G401 (cell line): ENCODE measurements at places on chromosomes 5 and 9. TPM values are rescaled to one million over a fixed set of nuclear protein-coding genes. Genes with fewer than 3 reads are reported as not detected.

DNA sequence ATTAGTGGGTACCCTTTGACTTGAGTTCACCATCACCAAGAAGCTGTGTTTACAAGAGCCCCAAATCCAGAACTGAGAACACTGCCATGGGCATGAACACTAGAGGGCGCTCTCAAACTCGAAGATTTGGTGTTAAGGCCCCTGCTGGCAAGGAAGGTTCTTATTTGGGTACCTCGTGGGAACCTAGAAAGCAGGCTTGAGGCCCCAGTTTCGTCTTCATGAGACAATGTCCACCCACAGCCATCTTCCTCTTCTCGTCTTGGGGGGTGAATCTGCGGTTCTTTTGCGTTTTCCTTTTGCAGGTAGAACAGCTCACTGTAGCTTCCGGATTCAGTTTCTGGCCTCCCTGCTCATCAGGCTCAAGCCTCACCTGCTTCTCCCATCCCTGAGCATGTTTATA lies 184.0 kb downstream of the SEMA5A start:
- peak; percentile 22 for DNase-seq

- no peak for DNase-seq
These were observed 13.9 kb downstream of the ALDOB start for GRCh38 chr9:101421653-101422065.

GRCh38 chr5:151238303-151238741 lies 14.4 kb upstream of the CCDC69 start:
- DNase-seq, result no peak

DNA sequence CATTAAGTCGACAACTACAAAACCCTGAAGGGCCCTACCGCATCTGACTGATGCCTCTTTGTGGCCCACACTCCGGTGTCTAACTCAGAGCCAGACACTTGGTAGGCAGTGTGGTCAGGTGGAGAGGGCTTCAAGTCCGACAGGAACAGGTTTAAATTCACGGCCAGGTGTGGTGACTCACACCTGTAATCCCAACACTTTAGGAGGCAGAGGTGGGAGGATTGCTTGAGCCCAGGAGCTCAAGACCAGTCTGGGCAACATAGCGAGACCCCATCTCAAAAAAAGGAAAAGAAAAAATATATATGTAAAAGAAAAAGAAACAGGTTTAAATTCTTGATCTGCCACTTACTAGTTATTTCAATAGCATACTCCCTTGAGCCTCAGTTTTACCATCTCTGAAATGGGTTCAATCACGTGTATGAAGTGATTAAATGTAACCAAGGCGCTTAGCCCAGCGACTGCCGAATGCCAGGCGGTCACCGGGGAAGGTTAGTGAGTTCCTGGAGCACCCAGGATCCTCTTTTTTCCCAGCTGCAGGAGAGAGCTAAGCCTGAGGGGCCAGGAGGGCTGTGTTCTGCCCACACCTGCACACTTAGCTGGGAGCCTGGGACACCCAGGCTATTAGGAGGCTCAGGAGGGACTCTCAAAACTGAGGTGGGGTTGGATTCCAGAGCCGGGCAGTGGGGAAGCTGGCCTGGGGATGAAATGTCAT lies 943 bp downstream of the CLTB start:
- DNase-seq, result peak; percentile 28

- peak; percentile 95 for DNase-seq
These were observed 675 bp upstream of the SPAAR start for GRCh38 chr9:35908504-35909125.

- no peak for DNase-seq
These were observed 164.5 kb downstream of the COL23A1 start for GRCh38 chr5:178425621-178426068.

DNA sequence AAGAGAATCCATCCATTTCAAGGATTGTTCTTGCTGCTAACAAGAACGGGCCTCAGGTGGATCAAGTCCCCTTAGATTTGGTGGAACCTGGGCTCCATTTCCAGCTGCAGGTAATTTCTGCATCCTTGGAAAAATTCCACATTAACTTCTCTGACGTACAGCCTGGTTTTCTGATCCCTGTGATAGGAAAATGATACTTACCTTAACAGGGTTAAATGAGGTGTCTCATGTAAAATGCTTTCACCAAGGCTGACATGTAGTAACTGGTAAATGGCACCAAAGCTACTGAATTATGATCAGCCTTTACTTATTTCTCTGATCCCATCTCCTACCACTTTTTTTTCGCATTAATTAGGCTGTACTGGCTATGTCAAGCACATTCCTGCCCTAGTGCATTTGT lies 93.7 kb downstream of the FBXO38 start:
- no peak for DNase-seq

ADCY2 gene
- total RNA-seq, result 0.03 TPM in 1 of 2 replicates, not detected in the other

NR5A1 gene
- total RNA-seq, result 0.54 and 0.55 TPM in 2 replicates

FAM219A gene
- total RNA-seq, result 5.2 TPM in 2 replicates

DNA sequence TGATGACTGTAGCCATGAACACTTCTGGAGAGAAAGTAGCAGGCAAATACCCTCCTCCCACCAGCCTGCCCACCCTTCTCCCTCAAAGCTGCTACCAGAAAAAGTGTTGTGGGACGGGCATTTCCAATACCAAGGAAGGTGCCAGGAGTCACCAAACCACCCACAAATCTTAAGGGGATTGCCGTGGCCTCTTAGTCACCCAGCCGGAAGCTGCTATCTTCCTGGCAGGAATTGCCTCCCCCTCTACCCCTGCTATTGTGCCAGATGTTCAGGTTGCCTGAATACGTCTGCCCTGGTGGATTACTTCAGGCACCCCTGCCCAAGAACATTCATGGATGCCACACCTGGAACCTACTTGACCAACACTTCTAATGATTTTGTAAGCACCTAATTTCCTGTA lies 156.1 kb downstream of the TTC39B start:
- no peak for DNase-seq

DNA sequence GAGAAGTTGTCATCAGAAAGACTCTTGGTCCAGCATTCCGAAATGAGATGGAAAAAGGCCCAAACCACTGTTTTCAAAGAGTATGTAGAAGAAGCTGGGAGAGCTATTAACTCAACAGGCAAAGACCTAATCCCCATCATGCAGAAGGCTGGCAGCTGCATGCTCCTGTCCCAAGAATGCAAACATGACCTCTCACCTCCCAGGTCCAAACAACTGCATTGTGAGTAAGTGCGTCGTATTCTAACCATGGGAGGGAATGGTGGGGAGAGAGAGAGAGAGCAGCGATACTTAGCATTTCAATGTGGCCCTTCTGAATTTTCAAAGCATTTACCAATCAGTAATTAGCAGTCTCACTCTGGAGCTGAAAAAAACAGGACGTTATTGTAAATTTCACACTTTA lies 27.6 kb downstream of the TRPC7 start:
- DNase-seq, result no peak

DNA sequence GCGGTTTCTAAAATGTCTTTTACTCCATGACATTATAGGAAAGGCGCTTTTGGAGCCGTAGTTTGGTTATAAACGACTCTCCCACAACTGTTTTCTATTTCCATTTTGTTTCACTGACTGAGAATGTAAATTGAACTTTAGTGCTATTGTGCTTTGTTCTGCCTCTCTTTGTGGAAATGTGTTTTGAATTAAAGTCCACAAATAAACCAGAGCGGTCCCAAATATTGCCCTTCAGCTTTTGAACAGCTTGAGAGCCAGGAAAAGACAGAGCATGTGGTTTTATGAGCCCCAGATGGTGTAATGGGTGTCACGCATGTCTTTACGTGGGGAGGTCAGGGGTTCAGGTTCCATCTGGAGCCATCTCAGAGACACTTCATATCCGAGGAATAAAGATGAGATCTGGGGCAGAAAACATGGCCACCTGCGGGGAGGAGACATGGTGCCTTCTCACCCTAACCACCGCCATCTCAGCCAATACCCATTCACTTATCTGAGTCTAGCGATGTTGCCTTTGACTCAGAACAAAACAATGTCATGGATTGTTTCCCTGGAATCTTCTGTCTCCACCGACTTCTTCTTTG lies 42.5 kb upstream of the ROR2 start:
- DNase-seq, result no peak

SLC27A6 gene
- not detected in 2 replicates for total RNA-seq

GRCh38 chr5:151589878-151590570 lies 1.1 kb downstream of the FAT2 start:
- DNase-seq, result peak; percentile 86

DNA sequence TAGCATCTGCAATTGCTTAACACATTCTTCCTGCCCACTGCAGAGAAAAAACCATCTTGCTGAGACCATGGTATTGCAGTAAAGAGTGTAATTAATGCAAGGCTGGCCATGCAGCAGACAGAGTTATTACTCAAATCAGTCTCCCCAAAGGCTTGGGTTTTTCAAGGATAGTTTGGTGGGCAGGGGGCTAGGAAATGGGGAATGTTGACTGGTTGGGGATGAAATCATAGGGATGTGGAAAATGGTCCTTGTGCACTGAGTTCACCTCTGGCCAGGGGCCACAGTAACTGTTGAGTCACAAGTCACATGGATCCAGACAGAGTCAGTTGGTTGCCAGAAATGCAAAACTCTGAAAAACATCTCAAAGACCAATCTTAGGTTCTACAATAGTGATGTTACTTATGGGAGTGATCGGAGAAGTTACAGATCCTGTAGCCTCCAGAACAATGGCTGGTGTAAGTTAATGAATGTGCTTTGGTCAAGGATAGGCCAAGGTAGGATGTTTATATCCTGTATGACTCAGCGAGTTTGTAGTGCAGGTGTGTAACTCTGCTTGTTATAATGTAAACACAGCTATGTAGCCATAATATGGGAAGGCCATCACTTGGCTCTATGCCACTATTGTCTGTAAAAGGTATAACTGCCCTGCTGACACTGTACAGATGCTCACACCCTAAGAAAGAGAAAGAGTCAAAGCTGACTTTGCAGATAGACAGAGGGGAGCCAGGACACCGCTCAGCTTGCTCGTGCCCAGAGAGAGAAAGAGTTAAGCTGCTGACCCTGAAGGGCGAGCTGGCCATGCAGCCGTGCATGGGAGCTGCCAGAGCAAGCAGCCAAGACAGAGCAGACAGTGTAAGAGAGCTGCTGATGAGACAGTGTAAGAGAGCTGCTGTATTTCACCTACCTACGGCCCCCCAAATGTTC lies 27.2 kb downstream of the C9orf152 start:
- no peak for DNase-seq

DNA sequence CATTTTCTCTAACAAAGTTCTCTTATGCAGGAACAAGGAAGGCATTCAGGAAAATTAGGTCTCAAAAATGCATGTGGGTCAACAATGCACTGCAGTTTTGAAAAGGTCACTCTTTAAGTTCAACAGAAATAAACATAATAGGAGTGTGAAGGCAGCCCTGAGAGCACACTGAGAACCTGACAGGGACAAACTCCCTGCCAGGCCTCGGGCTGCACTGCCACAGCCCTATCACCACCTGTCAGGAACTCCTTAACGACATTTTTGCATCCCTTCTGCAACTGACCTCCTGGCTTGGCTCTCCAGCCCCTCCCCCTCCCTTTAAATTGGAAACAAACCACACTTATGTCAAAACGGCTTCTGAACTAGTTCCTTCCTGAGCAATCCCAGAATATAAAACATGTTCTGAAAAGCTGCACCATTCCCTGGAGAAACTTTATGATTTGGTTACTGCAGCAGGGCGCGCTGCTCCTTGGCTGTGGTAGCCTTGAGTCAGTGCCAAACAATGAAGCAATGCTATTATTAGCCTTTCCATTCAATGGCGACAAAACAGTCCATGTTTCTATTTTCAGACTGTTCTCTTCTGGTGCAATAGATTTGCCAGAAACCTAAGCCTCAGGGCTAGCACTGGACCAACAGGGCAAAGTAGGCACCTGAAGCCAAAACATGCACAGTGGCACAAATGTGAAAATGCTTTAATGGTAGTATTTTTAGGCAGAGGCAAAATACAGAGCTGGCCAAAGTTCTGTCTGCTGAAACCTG lies 160.1 kb upstream of the ZNF608 start:
- peak; percentile 95 for DNase-seq

PAEP gene
- not detected in 2 replicates for total RNA-seq

DNA sequence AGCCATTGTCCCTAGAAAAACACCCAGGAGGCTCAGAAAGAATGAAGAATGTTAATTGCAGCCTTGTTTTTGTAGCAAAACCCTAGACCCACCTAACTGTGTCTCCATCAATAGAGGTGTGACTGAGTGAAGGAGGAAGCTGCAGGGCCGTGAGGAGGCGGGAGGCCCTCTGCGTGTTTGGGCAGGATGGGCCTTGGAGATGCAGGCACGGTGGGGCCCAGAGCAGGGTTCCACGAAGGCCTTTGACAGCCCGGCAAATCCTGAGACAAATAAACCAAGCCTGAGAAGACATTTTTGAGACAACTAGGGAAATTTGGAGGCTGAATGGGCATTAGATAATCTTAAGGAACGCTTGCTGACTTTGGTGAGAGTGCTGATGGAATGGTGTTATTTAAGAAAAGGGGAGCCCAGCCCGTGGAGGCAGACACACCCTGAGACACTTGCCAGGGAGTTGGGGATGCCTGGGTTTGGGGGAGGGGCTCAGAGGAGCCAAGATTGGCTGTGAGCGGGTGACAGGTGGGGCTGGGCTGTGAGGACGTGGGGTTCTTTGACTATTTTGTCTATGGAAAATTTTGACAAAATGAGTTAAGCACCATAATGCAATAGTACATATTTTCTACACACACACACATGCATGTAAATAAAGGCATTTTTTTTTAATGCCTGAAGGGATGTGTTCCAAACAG lies 48.8 kb downstream of the BARX1 start:
- no peak for DNase-seq

ANKRD34B gene
- total RNA-seq, result 0.17 TPM in 1 of 2 replicates, not detected in the other

DNA sequence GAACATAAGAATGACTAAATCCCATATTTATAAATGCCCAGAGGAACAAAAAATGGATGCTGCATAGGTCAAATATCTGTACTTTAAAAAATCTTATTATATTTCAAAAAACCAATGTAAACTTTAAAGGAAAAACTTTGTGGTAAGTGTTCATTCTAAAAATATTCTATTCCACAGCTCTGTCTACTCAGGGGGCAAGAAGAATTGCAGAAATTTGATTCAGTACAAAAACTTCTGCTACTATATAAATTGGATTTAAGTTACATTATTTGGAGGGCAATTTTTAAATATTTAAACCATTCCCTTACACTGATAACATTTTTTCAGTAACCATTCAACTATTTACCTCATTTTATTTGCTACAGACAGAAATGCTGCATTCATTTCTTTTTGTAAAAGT lies 32.1 kb downstream of the NFIB start:
- no peak for DNase-seq

- DNase-seq, result no peak
These were observed 17.4 kb upstream of the COL5A1 start for GRCh38 chr9:134624137-134624591.

DMRTA1 gene
- total RNA-seq, result not detected in 2 replicates

GRCh38 chr9:127033061-127033460 lies 89.4 kb downstream of the ANGPTL2 start:
- DNase-seq, result no peak

DNA sequence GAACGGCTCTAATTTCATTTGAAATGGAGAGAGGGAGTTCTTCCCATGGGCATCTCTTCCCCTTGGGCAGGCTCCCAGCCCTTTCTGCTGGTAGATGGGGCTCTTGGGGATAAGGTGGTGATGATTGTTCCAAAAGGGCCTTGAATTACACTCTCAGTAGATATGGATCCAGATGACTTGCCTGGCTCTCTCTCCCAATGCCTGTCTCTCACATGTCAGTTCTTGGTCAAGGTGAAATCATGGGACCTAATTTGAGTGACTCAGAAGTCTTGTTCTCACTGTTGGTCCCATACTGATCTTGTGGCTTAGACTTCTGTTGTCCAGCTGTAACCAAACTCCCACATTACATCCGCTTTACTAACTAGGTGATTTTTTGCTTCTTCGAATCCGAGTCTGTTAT lies 317.0 kb upstream of the RFX3 start:
- peak; percentile 22 for DNase-seq
